ENCODE measurements at places on chromosomes 6 and 20.

GRCh38 chr20:17809362-17810061 lies 109.7 kb downstream of the BANF2 start:
- no peak for DNase-seq

DNA sequence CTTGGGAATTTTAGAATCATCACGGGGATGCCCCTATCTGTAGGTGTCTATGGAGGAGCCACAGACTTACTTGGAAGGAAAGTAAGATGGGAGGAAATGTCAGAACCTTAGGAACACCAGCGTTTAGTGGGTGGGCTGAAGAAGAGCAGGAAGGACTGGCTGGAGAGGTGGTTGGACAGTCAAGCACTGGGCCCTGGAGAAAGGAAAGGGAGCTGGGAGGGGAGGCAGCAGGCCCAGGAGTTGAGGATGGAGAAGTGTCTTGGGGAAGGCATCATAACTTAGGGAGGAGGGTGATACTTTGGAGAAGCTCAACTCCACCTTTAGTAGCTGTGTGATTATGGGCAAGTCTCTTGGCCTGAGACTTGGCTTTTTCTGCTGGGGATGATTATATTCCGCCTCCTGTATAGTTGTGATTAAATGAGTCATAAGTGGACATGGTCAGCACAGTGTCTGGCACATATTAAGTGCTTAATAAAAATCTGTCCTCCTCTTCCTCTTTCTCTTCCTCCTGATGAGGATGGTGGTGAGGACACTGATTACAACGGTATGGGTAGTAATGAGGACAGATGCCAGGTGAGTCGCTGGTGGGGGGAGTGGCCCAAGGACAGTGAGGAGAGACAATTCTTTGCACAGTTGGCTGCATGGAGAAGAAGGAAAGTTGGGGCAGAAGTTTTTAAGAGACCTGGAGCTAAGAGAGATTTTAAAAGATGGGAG lies 125.7 kb downstream of the TOX2 start:
- DNase-seq, result no peak

GRCh38 chr6:44942201-44942600 lies 385.9 kb upstream of the RUNX2 start:
- DNase-seq, result no peak

DNA sequence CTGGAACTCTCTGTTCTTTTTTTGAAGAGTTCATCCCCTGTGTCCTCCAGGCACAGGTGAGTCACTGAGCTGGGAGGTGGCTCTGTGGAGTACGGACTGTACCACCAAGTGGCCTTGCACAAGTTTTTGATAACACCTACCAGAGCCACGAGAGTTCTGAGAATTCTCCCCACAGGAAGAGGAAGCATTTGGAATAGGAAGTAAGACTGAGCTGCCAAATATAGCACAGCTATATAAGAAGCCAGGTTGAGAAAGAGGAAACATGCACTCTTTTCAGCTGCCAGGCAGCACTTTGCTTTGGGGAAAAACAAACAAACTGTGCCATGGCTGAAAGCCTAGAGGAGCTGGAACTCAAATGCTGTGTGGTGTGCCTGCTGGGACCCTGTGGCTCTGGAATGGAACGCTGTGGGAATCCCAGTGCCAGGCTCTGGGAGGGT lies 70.8 kb upstream of the RIPOR2 start:
- DNase-seq, result no peak

GRCh38 chr6:100881707-100882040 lies 545 bp upstream of the ASCC3 start:
- DNase-seq, result no peak

GRCh38 chr6:165077876-165078275 lies 231.5 kb downstream of the C6orf118 start:
- DNase-seq, result no peak

- DNase-seq, result no peak
Measured at GRCh38 chr6:113397236-113397635, 459.9 kb upstream of the MARCKS start.

GRCh38 chr6:6193221-6193745 lies 127.2 kb downstream of the F13A1 start:
- no peak for DNase-seq

DNA sequence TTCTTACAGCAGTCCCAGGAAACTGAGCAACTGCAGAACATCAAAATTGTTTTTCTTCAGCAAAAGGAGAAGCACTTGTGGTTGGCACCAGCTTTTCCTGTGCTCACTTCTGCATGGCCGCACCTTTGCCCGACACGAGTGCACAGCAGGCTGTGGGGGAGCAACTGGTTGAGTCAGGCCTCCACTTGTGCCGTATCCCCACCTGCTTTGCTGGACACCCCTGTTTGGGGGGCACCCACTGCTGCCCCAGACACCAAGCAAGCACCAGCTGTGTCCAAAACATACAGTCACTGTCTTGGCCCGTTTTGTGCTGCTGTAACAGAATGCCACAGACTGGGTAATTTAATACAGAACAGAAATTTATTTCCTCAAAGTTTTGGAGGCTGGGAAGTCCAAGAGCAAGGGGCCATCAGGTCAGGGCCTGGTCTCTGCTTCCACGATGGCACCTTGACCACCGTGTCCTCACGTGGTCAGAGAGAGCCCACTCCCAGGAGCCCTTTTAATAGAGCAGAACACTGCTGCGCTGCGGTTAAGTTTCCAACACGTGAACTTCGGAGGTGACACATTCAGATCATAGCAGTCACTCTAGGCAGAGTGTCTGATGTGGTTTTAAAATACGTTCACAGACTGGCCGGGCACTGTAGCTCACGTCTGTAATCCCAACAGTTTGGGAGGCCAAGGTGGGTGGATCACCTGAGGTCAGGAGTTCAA lies 8.7 kb upstream of the GMEB2 start:
- DNase-seq, result no peak

GRCh38 chr6:152941746-152942145 lies 41.1 kb downstream of the FBXO5 start:
- DNase-seq, result no peak

DNA sequence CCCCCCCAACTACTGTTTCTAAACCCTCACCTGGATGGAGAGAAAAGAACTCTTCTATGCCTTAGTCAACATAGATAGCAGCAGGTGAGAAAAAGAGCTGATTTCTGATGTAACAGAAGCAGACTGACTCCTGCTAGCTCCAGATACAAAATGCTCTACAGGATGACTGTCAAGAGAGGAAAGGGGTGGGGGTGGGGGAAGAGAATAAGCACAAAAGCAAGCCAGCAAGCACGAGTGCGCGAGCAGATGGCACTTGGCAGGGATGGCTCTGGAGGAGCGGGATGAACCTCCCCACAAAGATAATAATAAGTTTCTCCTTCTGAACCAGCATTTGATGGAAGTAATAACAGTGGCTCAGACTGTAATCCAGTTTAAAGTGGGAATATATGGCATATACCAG lies 45.6 kb upstream of the SPDEF start:
- peak; percentile 76 for DNase-seq

DNA sequence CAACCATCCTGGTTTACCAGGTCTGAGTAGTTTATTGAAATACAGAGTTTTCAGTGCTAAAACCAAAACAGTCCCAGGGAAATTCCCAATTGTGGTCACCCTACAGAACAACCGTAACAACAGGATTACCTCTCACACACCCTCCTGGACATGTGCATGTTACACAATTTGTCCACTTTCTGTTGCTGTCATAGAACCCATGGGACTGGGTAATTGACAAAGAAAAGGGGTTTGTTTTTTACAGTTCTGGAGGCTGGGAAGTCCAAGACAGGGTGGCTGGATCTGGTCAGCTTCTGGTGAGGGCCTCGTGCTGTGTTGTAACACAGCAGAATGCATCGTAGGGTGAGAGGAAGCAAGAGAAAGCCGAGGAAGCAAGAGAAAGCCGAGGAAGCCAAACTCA lies 9.1 kb upstream of the ADA start:
- no peak for DNase-seq

DNA sequence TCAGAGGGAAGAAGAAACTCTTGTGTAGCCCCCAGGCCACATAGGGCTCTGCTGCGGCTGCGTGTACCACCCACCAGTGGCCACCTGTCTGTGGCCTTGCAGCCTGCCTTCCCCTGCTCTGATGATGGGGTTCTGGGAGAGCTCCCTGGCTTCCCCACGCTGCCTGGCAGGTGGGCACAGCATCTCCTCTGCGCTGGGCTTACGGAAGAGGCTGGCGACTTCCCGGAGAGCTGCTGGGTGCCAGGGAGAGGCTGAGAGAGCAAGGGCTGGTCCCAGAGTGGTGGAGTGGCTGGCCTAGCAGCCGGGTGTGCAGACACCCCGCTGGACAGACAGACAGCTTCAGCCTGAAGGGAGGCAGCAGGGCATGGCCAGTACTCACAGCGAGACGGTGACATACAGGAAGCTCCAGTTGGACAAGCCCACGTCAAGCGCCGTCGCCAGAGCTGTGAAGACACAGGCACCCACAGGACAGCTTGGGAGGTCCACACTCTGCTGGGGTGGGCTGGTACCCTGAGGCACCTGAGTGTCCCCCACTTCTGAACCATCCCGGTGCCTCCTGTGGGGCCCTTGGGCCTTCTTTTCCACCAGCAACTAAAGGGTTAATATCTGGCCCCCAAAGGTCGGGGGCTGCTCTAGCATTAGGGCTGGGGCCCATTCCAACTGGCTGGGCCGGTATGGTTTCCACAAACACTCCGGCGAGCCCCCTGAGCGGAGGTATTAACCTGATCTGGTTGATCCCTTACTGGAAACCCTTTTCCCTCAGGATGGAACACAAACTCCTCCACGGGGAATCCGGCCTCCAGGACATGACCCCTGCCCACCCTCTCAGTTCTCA lies 48.1 kb upstream of the CDH22 start:
- no peak for DNase-seq

GRCh38 chr6:169051371-169051770 lies 202.3 kb downstream of the THBS2 start:
- no peak for DNase-seq

- no peak for DNase-seq
Measured at GRCh38 chr6:153140299-153140698, 9.2 kb upstream of the RGS17 start.

GRCh38 chr6:17707371-17707651 lies 586 bp upstream of the NUP153 start:
- no peak for DNase-seq

- DNase-seq, result no peak
Measured at GRCh38 chr6:5525209-5525608, 263.9 kb downstream of the FARS2 start.

DNA sequence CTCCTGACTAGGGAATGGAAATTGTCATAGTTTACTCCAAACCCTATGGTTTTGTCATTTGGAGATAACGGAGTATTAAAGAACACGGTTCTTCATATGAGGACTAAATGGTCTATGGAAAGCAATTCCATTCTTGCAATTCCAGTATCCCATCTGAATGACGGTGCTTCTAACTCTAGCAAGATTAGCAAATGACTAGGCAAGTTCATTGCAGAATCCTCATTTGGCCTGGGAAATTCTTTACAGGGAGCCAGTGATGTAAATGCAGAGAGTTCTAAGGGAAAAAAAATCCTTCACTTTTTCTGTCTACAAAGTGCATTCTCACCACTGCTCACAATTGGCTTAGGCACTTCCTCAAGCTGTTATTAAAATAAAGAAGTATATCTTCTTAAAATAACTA lies 111.5 kb downstream of the MOXD1 start:
- no peak for DNase-seq

GRCh38 chr6:32982702-32983492 lies 14.5 kb downstream of the BRD2 start:
- no peak for DNase-seq

- no peak for DNase-seq
Measured at GRCh38 chr20:39302312-39302711, 340.2 kb downstream of the DHX35 start.

- no peak for DNase-seq
Measured at GRCh38 chr20:31515775-31516107, 1.5 kb downstream of the HM13 start.

DNA sequence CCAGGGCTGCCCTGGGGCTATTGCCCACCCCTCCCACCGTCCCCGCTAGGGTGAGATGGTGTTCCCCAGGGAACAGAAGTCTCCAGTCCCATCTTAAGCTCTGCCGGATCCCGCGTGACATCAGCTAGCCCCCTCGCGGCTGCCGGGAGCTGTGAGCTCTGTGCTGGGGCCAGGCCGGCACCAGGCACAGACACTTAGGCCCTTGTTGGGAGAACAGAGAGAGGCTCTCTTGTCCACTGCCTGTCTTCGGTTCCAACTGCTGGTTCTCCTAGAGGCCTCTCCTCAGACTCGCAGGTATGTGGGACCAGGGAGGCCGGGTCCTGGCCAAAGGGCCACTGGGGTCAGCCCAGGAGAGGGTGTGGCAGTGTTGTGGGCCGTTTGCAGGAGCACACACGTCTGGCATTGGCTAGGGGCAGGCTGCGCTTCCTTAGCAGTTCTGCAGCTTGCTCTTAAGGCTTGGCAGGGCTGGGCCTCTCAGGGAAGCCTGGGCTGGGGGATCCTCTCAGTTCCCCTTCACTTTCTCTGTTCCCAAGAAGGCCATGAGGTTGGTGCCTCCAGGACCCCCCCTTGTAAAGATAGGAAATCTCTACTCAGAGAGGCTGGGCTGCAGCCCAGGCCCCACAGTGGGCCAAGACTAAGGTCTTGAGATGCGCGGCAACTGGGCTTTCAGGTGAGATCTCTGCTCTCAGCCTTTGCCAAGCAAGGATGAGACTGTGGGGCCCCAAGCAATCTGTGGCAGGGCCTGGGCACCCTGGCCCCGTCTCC lies 6.3 kb downstream of the SGK2 start:
- DNase-seq, result no peak

DNA sequence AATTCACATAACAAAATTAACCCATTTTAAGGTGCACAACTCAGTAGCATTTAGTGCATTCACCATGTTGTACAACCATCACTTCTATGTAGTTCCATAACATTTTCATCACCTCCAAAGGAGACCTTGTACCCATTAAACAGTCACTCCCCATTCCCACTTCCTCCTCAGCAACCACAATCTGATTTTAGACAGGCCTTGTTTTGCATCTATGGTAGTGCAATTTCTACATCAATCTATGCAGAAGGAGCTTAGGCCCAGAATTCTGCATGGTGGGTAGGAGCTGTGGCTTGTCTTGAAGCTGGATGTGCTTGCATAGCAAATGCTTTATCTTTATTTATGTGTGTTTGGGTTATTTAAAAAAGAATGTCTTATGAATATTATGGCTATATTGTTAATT lies 13.5 kb upstream of the HLA-DQA1 start:
- DNase-seq, result no peak

DNA sequence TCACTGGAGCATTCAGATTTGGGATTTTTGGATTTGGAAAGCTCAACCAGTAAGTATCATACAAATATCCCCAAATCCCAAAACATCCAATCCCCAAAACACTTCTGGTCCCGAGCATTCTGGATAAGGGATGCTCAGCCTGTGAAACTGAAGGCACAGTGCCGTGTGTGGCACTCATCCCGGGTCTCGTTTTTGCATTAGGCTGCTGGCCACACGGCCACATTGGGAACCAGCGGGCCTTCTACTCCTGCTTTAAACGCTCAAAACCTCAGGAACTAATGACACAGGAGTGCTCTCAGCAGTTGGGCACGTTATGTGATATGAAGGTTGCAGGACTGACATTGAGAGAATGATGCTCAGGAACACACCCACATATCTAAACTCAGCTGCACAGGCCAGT lies 35.6 kb downstream of the PSMG4 start:
- no peak for DNase-seq

- no peak for DNase-seq
Measured at GRCh38 chr20:2817341-2817726, 1.2 kb downstream of the TMEM239 start.

GRCh38 chr20:50645253-50646068 lies 45.9 kb downstream of the RIPOR3 start:
- no peak for DNase-seq

- DNase-seq, result no peak
Measured at GRCh38 chr6:93036835-93037234, 382.5 kb downstream of the EPHA7 start.

GRCh38 chr20:57386762-57387161 lies 4.4 kb upstream of the RBM38 start:
- DNase-seq, result no peak

GRCh38 chr20:16486532-16486931 lies 86.7 kb downstream of the KIF16B start:
- DNase-seq, result peak; percentile 17

Data from NCI-H446 treated with DMSO at 0.1 percent for 48 hours (cell line).